ENCODE measurements at places on chromosomes 5 and 9.

DNA sequence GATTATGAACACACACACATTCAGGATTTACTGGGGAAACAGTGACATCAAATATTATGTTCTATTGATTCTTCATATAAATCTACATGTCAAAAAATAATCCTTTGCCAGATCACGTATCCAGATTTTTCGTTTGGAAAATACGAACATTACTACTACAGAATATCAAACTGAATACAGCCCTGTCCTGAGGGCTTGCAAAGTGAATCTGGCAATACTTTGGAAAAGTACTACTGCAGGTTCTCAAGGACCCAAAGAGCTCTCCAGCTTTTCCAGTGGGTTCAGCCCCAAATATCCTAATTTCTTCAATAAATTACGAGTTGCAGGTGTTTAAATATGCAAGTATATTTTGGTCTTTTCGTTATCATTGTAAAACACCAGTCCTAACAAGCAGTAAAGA is 411 bp upstream of the NDUFS4 start:
- no peak for DNase-seq

DNA sequence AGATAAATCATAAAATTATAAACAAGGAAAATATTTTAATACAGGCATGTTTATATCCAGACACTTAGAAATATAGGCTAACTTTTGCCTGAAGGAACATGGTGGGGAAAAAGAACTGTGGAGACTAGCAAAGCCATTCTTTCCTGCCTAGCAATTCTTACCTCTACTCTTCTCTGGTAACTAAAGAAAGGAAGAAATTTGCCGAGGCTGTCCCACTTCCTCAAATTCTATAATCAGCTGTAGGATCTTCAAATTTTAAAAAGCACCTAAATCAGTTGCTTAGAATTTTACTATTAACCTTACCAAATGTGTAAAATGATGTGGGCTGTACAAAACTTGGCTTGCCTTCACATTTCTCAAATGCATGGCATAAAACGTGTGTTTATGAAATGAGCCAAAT is 249.1 kb upstream of the SMARCA2 start:
- DNase-seq: no peak

- DNase-seq: no peak
These were observed 593.4 kb upstream of the RGMB start for GRCh38 chr5:98179791-98180755.

GRCh38 chr9:92506184-92506857 is 24.0 kb upstream of the ASPN start:
- DNase-seq: no peak

DNA sequence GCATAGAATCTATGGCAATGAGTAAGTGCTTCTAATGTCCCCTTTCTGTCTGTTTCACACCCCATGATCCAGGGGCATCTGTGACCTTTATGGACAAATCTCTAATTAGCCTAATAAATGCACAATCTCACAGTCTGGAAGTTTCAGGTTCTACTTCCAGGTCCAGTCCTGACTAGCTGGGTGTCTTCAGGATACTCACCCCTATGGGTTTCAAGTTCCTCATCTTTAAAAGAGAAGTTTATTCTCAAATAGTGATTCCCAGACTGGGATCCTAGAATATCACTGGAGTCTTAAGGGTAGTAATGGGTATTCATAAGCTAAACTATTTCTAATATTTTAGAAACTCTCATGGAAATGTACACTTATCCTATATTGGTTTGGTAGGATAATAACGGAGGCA is 77.2 kb upstream of the ABCA1 start:
- DNase-seq: no peak

DNA sequence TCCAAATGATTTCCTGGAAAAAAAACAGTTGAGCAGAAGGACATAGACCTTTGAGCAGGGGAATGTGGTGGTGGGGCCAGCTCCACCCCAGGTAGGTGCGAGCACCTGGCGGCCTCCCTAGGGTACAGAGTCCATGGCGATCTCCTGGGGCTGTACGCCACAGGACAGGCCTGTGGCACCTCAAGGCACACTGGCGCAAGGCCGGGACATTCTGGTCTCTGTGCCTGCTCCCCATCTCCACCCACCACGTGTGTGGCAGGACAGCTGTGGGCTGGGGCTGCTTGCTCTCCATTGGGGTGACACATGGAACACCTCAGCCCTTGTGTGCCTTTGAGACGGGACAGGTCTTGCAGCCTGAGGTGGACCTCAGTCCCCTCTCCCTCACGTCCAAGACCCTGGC is 25.2 kb downstream of the WNK2 start:
- DNase-seq: no peak

- no peak for DNase-seq
These were observed 34.3 kb upstream of the RNF130 start for GRCh38 chr5:180105827-180106312.

DNA sequence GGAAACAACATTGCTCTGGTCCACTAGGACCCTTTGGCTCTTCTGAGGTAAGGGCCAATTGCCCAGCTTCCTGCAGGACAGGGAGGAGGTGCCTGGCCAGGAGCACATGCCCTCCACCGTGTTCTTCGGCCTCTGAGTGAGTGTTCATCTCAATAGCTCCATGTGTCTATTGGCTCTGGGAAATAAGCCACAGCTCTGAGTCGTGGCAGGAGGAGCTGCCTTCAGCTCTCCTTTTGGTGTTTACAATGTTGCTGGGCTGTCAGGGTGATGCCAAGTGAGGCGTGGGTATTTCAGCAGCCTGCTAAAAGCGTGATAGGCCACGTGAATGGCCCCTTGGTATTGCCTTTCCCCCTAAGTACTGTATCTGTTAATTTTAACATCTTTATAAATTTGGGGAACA is 26.6 kb downstream of the GADD45G start:
- DNase-seq: no peak

DNA sequence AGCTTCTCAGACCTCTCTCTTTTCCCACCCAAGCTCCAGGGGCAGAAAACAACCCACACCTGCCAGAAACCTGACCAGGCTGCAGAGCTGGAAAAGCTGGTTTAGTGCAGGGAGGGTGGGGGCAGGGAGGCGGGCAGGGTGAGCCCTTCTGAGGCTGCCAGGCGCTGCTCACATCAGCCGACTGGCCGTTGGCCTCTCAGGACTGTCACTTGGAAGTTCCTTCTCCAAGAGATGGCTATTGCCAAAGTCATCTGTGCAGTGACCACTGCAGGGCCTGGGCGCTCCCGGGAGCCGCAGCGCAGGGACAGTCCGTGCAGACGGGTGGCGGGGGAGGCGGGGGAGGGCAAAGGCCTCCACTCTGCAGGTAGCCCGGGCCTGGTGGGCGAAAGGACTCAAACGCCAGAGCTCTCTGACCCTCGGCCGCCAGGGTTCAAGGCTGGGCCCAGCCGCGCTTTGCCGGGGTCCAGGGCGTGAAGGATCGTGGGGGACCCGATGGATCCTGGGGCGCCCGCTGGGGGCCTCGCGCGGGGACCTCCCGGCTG is 205.0 kb upstream of the IER5L start:
- DNase-seq: no peak

GRCh38 chr5:139976703-139977102 is 66.4 kb downstream of the NRG2 start:
- DNase-seq: no peak

DNA sequence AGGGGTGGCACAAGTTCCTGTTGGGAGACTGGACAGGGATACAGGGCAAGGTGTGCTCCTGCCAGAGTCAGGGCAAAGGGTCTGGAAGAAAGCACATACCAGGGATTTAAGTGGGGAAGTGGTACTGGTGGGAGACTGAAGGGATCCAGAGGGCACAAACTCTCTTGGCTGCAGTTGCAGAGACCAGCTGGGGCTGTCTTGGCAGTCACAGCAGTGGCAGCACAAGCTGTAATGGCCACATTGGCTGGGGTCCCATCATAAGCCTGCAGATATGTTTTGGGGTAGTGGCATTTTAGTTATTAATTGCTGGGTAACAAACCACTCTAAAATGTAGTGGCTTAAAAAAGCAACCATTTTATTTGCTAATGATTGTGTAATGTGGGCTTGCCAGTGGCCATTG is 492.2 kb downstream of the ENC1 start:
- DNase-seq: no peak

GRCh38 chr9:93346231-93347112 is 105.0 kb upstream of the FAM120A start:
- DNase-seq: no peak

GRCh38 chr9:16535555-16535954 is 334.9 kb downstream of the BNC2 start:
- no peak for DNase-seq

GRCh38 chr9:105098370-105098769 is 146.1 kb upstream of the SLC44A1 start:
- DNase-seq: no peak

GRCh38 chr5:141651728-141652105 is 499 bp upstream of the FCHSD1 start:
- DNase-seq: no peak

GRCh38 chr5:169121630-169122420 is 179.1 kb downstream of the SLIT3 start:
- DNase-seq: no peak

DNA sequence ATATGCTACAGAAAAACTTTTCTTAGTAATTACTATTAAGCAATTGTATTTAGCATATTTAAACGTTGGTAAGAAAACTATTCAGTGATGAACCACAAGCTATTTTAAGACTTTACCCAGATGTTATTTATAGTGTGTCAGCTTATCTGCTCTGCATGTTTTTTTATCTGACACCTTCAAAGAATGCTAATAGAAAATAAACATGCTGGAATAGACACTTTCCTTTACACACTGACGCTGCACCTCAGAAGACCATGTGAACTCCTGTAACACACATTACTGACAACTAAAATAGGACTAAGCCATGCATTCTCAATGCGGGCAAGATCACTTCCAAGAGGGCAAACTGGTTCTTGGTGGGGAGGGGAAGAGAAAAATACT is 38.3 kb downstream of the FNIP1 start:
- no peak for DNase-seq

GRCh38 chr5:137220523-137220927 is 278.6 kb downstream of the SPOCK1 start:
- DNase-seq: no peak

DNA sequence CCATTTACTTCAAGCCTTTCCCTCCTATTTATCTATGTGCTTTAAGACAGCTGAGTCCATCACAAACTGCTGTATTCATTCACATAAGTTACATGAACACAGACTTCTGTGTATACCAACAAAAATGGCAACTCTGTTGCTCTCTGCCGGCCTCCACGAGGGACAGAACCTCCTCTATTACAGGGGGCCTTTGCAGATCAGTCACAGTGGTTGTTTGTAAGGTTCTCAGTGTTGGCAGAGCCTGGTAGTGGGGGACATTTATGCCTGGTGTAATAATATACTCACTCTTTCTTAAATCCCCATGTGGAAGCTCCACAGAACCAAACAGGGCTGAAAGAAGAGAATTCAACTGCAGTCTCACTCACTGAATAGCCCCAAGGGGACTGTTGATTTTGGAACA is 76.5 kb downstream of the SLC1A1 start:
- DNase-seq: no peak

Data from T-helper 9 cell (primary cell).